ENCODE measurements at places on chromosomes 2 and 18.

GRCh38 chr2:20635113-20635510, 15.8 kb downstream of the HS1BP3 start:
- no peak for DNase-seq

DNA sequence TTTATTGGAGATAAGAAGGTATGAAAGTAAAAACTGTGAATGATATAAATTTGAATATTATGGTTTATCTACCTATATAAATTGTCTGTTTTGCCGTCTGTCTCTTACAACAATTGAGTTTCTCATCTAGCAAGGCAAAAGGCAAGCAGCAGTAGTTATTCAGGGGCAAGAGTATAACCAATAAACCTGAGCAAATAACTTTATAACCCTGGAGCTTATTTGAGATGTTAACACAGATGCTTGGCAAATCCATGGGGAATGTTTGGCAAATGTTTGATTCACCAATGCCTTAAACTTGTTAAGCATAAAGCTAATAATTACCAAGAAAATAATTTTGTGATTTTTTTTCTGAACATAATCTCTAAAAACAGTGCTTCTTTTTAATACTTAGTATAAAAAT, 9.9 kb upstream of the EPHA4 start:
- no peak for DNase-seq

- DNase-seq = no peak
Measured at GRCh38 chr18:57004366-57005121, 142.3 kb upstream of the BOD1L2 start.

DNA sequence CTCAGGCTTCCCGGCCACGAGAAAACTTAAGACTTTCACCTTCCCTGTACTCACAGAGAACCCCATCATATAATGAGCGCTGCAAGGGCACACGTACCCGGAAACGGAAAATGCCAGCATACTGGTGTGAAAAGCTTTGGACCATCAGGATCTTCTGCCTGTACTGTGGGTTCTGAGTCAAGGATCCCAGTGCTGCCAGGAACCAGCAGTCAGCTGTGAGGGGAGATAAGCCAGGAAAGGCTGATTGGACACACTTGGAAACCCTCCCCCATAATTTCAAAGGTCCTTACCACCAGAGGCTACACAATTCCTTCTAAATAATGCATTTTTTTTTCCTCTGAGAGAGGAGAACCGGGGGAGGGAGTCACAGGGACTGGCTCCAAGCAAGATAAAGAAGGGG, 31.4 kb downstream of the CAPN13 start:
- DNase-seq = no peak

DNA sequence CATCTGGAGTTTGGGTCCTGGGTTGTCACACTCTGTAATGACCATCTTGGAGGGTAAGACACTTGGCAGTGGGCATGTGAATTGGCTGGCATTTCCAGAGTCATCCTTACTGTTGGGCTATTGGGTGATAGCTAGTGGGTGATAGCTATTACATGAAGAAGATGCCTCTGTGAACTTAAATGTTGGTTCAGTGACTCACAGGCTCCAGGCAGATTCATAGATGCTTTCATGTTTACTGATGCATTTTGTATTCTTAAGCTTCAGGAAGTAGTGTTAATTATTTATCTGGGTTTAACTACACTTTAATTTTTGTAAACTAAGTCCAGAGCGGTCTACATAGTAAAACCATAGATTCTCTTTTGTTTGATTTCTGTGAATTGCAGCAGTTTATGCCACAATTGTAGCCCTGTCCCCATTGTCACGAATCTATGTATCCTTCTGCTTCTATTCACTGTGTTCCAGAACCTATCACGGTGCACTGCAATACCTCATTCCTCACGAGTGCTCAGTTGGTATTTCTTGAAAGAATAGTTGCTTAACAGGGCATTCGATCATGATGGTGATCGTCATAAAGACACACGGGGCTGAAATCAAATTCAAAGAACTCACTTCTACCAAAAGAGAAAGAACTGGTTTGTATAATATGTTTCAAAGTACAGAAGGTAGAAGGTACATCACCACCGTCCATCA, 79.7 kb downstream of the GBX2 start:
- no peak for DNase-seq

- DNase-seq = no peak
Measured at GRCh38 chr2:42036940-42037339, 10.9 kb upstream of the PKDCC start.

Data from HAP-1 (cell line).